ENCODE measurements at places on chromosomes 6 and 20.
A peak's percentile ranks its signal among the peaks of the same experiment; 100 is the strongest.

DNA sequence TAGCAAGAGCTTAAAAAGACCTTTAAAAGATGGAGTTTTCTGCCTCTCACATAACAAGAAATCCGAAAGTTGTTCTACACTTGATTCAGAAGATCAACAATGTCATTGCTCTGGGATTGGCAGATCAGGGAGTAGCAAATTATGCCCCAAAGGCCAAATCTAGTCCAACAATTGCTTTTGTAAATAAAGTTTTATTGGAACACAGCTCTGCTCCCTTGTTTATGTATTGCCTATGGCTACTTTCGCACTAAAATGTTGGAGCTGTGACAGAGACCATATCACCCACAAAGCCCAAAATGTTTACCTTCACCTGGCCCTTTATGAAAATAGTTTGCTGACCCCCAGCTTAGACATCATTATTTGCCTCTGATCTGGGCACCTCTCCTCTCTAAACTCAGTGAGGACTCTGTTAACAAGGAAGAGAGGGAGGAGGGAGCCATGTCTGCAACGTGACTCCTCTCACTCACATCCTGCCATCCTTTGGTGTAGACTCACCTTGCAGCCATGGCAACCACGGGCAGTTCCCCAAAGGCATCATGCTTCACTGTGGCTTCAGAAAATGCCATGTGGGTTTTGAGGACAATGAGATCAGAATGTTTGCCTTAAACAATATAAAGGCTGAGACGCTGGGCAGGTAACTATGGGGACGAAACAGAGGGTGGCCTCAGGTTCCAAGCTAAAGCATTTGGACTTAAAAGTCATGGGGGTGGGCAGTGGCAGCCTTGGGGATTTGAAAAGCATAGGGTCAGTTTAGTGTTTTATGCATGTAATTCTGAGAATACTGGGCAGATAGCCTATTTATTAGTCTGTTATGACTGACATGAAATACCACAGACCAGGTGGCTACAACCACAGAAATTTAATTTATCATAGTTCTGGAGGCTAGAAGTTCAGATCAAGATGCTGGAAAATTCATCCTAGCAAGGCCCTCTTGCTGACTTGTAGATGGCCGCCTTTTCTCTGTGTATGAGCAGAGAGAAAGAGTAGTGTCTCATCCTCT, 149.7 kb upstream of the TNFAIP3 start:
- no peak for DNase-seq

DNA sequence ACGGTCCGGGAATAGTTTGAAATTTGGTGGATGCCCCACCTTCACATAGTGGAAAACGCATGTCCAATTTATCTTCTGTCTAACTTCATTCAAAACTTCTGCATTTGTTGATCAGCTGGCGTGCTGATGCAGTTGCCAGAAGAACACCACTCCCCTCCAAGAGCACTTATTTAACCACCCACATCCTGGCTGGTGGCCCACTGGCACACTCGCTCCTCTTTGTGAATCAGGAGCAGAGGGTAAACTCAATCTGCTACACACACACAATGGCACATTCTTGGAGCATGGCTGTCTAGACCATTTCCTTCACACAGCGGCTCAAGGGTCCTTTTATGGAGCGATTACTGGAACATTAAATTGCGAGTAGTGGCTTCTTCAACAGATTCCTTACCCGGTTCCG, 55.1 kb upstream of the CEP162 start:
- DNase-seq = no peak

DNA sequence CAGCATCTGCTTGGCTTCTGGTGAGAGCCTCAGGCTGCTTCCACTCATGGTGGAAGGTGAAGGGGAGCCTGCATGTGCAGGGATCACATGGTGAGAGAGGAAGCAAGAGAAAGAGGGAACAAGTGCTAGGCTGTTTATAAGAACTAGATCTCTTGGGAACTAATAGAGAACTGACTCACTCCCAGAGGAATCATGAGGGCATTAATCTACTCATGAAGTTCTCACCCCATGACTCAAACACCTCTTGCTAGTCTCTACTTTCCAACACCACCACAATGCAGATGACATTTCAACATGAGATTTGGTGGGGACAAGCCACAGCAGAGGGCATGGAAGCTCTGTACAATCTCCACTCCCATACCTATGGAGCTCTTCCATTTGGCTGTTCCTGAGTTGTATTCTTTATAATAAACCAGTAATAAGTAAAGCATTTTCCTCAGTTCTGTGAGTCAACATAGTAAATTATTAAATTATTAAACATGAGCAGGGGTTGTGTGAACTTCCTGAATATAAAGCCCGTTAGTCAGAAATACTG, 524.1 kb upstream of the NRSN1 start:
- DNase-seq = peak; percentile 32

- DNase-seq = no peak
Observed at GRCh38 chr20:51801122-51801822, 1.0 kb downstream of the SALL4 start.

- no peak for DNase-seq
Observed at GRCh38 chr20:18513208-18513607, 5.5 kb downstream of the SEC23B start.

DNA sequence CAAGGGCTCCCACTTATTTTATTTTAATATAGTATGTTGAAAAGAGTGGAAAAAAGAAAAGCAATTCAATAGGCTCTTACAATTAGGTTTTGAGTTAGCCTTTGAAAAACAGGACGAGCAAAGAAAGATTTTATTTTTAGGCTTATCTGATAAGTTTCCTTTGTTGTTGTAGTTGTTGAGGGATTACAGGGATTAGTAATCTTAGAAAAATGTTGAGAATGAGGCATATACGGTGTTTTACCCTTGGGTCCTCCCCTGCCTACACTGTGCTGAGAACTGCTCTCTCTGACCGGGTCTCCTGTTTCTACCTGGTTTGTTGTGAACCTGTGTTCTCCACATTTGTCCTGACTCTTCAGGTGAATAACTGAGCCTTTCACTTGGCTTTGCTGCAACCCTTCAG, 16.7 kb downstream of the TRAPPC3L start:
- DNase-seq = no peak

DNA sequence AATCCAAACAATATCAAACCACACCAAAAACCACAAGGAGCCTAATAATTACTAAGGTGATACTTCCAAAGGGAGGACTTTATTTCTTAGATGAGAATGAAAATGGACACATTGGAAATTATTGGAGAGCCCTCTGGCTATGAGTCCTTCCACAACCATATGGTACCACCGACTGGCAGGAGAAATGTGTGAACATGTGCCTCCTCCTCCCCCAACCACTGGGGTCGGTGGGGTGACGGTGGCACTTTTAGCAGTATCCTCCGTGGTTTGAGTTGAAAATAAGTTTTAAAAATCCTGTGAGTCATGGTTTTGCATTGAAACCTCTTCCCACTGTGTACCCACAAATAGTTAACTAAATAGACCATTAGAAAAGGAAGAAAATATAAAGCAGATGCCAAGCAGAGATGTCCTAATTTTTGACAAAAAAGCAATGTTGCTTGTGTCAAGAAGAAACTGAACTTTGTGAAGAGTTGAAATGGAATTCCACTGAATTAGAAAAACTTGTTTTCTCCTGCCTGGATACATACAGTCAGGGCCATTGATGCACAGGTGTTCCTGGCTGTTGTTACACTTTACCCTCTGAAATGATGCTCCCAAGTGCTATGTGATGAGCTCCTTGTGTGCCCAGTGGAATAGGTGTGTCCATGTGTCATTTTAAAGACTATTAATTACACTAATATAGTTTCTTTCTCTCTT, 3.2 kb downstream of the EDN1 start:
- no peak for DNase-seq

DNA sequence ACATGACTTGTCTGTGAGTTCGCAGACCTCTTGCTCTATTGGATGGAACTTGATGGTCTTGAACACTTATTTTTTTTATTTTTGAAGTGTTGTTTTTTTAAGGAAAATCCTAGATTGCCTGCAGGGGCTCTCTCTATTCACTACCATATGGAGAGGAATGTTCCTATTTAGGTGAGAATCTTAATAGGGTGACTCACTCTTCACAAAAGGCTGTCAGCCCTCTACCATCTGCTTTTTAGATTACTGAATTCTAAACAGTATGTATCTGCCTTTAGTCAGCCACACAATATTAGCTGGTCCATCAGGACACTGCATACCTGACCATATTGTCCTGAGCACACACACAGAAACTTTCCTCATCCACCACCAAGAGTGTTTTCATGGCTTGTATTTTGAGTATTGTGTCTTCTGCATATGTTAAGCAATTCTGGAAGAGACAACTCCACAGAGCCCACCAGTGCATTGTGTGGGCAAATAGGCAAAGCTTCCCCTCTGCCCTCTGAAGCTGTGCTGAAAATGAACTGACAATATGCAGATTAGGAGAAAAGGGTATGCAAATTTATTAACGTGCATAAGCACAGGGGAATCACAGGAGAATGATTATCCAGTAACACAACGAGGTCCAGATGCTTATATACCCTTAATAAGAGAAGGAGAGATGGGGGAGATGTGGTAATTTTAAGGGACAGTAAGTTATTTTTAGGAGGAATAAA, 6.6 kb upstream of the BTBD9 start:
- DNase-seq = no peak

GRCh38 chr6:6543181-6543879, 45.2 kb upstream of the LY86 start:
- DNase-seq = no peak

DNA sequence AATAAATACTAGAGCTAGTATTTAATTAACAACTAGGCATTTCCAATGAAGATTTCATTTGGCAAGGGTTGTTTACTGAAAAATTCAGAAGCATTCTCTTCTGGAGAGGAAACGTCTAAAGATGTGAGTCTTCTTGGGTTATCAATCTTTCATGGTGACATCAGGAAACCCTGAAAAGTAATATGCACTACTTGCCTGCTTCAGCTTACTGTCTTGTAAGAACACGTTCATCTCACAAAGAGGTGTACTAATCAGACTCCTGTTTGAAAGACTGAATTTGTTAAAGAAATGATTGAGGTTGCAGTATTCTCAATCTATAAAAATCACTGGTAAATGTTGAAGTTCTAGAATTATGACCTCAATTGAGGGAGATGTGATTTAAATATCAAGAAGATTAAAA, 16.9 kb downstream of the PLEKHG1 start:
- no peak for DNase-seq

DNA sequence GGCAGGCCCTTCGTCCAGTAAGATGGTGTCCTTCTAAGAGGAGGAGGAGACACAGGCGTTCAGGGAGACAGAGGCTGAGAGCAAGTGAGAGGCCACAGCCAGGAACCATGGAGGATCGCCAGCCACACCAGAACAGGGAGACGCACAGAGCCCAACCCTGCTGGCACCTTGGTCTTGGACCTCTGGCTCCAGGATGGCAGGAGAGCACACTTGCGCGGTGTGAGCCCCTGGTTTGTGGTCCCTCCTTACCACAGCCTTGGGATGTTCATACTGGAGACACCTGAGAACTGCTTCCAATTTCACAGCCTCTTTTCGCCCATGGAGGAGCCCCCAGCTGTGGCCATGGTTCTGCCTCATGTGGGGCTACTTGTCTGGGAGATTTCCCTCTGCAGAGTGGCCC, 222.4 kb downstream of the DLL1 start:
- DNase-seq = no peak

GRCh38 chr6:88702956-88703556, 260.4 kb downstream of the RNGTT start:
- DNase-seq = no peak

GRCh38 chr6:1076531-1077459, 235.1 kb upstream of the FOXQ1 start:
- DNase-seq = no peak

DNA sequence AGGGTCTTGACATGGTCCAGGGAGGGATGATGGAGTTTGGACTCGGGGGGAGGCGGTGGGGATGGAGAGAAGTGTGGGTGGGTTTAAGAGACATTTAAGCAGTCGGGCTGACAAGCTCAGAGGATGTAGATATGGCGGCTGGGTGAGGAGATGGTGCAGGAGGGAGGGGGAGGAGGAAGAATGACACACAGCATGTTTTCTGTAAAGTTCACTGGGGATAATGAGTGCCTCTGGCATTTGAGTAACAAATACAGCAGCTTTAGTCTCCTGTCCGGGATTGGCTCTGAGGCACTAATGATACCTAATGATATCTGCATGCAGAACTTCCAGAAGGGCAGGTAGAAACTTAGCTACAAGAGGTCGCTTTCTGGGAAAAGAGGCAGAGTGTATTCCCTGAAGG, 107.8 kb downstream of the DHX35 start:
- no peak for DNase-seq

GRCh38 chr20:36852187-36852586, 23.8 kb upstream of the TLDC2 start:
- no peak for DNase-seq

DNA sequence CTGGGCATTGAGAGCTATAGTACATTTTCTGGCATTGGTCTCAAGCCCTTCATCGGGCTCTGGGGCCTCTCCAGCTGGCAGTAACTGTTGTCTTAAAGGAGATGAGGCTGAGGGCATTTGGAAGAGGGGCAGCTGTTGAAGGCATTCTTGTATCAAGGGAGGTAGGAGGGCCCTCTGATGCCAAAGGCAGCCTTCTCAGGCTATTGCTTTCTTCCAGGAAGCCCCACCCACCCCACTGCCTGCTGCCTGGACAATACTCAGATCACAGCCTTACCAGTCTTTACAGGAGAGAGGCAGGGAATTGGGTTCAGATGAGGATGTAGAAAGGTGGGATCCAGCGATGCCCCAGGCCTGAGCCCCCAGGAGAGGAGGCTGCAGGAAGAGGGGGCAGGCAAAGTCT, 46.0 kb downstream of the CPXM1 start:
- DNase-seq = no peak

DNA sequence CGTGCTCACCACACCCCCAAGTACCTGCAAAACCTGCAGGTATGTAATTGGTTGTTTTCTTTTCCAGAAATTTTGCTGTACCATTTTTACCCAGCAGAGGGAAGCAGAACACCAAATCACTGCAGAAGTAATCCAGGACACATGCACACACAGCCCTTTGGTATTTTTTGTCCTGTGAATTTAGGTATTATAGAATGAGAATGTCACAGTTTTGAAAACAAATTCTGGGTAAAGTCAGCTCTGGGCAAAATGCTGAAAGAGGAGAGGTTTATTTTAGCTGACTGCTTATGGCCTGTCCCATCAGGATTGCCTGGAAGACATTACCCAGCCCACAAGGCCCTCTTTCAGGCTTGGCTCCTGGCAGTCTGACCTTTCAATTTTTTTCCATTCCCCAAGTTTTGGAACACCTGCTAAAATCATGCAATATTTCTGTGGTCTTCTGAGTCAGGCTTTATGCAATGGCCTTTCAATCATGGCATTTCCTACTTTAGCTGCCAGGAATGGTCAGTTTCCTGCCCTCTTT, 3.5 kb upstream of the EFHC1 start:
- DNase-seq = peak; percentile 72

DNA sequence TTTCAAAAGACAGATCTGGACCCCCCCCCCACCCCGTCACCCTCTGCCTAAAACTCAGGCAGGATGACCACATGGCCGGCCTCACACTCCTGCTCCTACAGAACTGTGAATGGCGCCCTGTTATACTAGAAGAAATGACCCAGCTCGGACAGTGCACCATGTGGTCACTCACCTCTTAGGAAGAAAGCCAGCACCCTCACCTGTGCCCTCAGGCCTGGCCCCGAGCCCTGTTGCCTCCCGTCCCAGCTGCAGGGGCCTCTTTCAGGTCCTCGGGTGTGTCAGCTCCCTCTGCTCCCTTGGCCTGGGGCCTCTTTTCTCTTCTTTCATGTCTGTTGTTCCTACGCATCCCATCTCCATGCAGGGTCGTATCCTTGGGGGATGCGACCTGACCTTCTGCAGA, 23.7 kb downstream of the OSBPL2 start:
- no peak for DNase-seq
